CD4-positive, alpha-beta T cell treated with Interleukin-1 beta for 1 hour (primary cell): ENCODE measurements at places on chromosomes 1 and 21.

DNA sequence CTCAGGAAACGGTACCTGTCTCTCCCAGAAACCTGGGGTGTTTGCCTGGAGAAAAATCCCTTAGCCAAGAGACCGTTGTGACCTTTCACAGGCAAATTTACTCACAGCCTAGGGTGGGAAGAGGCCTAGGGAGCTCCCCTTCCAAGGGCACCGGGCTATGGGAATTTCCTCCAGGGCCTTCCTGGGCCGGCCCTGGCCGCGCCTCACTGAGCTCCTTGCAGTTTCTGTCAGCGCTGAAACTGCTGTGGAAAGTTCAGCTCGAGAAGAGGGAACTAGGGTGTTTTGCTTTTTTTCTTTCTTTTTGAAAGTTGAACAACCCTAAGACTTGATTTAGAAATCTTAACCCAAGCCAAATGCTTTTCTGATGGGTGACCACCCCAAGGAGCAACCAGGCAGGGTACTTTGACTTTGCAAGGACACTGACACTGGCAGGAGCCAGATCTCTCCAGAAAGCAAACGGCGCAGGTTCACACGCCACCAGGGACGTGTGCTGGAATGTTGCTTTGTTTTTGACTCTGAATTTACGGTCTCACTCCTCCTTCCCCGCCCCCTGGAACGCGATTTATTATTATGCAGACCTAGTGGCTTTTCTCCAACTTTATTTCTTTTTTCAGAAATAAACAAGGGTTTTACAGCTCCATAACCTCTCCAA is 229.6 kb upstream of the JUN start:
- DNase-seq: no peak

DNA sequence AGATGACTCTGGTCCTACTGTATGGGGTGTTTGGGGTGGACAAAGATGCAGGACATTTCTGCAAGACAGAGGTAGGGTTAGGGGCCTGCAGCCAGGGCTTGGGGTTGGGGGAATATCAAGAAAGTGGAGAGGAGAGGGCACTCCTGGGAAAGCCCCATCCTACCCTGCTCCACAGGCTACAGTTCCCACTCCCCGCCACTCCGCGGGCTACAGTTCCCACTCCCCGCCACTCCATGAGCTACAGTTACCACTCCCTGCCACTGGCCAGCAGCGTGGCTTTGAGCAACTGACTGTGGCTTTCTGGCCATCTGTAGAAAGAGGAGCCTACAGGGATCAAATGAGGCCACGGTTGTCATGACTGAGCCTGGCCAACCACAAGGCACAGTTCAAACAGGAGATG is 93.8 kb upstream of the GRIK3 start:
- DNase-seq: no peak

- DNase-seq: no peak
Measured at GRCh38 chr1:185627761-185628501, 106.3 kb upstream of the HMCN1 start.

DNA sequence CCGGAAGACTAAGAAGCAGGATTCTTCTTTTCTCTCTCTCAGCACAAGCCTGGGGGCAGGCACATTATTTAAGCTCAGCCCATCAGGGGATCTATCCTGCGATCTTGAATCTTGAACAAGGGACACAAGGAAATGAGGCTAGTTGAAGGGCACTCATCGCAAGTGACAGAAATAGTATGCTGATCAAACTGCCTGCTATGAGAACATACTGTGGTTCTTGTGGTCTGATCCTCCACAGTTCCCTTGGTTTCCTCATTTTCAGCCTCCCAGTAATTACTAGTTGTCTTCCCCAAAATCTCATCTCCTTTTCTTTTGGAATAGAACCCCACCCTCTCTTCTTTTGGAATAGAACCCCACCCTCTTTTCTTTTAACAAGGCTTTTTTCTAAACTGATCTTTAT is 6.5 kb downstream of the ANKRD45 start:
- no peak for DNase-seq

DNA sequence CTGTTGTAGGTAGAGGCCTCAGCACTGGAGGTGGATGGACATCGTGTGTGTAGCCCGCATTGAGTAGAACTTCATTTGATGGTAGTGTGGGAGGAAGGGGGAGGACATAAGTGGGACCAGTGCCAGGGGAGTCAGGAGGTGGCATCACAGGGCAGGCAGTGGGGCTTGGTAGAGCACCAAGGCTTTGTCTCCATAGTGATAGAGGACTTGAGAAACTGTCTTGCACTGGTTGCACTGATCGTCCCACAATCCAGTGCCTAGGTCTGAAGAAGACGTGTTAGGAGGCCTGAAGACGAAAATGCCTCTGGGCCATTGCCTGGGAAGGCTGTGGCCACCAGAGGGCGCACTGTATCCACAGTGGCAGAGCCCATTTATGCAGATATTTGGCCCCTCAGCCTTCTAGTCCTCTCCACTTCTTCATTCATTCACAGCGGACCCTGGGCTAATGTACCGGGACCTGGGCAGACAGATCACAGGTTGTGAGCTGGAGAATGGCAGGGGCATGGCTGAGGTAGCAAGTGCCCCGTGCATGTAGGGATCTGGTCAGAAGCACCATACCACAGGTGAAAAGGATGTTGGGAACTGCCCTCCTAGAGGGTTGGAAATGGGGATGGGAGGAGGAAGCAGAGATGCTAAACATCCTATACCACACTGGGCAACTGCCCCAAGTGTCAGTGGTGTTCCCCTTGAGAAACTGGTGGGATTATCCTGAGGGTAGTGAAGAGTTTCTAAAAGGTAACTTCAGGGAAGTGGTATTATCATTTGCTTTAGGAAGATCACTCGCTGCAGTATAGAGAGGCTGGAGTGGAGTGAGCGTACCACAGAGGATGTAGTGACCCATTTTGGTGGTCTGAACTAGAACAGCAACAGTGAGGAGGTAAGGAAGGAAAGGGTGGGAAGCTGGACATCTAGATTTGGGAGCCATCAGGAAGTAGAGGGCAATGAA is 95.3 kb downstream of the PIK3R3 start:
- peak; percentile 77 for DNase-seq
